Stomach (tissue), 19 donors: ENCODE measurements at places on chromosomes 5 and 9. TPM values are rescaled to one million over a fixed set of nuclear protein-coding genes. Genes with fewer than 3 reads are reported as not detected.

Gene TMC1
- not detected for total RNA-seq

Gene PCDHA9
- total RNA-seq, result not detected

Gene PCDHGA8
- total RNA-seq, result 4.2 TPM

Gene CD14
- 99.8 TPM for total RNA-seq

Gene CEL
- not detected for total RNA-seq

Gene PCDHB10
- total RNA-seq, result 2.2 TPM

Gene CD72
- 18.7 TPM for total RNA-seq

Gene IGFBPL1
- 1.7 TPM for total RNA-seq

Gene LAMC3
- 4.0 TPM for total RNA-seq

Gene ACTBL2
- not detected for total RNA-seq

Gene CYSRT1
- total RNA-seq, result not detected

Gene FGFR4
- total RNA-seq, result 4.1 TPM

Gene FLT4
- 1.6 TPM for total RNA-seq

Gene ADRB2
- not detected for total RNA-seq

Gene AJM1
- 12.1 TPM for total RNA-seq
